ENCODE measurements at places on chromosomes 12 and 14.

GRCh38 chr12:2834581-2835491 is at the start of gene NRIP2:
Gene NRIP2, minus strand, starts transcription at chr12:2835035. Its CDS starts 52 bp downstream, at chr12:2834983.
- peak; percentile 80 for DNase-seq

DNA sequence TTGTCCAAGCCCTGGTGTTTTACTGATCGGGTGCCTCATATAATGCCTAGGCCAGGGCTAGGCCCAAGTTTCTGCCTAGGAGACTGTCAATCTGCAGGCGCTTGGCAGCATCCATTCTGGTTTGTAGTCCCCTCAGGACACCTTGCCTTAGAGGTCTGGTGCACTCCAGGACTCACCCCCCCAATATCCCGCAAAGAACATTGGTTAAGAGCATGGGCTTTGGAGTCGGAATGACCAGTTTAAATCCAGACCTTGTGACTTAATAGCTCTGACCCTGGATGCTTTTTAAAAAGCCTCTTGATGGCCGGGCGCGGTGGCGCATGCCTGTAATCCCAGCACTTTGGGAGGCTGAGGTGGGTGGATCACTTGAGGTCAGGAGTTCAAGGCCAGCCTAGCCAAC is 60.0 kb downstream of the GALNT16 start:
- no peak for DNase-seq

- peak; percentile 70 for DNase-seq
Observed at GRCh38 chr12:4962539-4963486, 53.1 kb downstream of the KCNA1 start.

DNA sequence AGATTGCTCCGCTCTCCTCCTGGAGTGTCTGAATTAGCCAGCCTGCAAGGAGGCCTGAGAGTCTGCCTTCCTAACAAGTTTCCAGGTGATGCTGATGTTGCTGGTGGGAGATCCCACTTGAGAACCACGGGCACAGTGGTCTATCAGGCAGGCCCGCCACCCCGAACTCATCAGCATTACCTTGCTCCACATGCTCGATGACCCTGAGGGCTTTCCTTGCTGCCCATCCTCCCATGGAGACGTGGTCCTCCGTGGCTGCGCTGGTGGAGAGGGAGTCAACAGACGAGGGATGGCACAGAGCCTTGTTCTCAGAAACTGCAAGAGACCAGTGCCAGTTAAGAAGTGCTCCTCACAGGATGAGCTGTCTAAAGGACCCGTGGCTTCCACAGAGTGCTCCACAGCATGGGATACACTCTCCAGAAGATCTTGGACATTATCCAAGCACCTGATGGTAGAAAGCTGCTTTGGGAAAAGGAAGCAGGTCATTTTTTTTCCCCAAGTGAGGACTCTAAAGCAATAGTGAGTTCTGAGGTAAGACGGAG is 18.3 kb downstream of the HAL start:
- no peak for DNase-seq
